ENCODE measurements at places on chromosomes 5 and 9.

- peak; percentile 27 for DNase-seq
Measured at GRCh38 chr9:133823189-133824105, 85.3 kb upstream of the SARDH start.

GRCh38 chr5:115673596-115673995 lies 47.8 kb upstream of the TMED7 start:
- no peak for DNase-seq

DNA sequence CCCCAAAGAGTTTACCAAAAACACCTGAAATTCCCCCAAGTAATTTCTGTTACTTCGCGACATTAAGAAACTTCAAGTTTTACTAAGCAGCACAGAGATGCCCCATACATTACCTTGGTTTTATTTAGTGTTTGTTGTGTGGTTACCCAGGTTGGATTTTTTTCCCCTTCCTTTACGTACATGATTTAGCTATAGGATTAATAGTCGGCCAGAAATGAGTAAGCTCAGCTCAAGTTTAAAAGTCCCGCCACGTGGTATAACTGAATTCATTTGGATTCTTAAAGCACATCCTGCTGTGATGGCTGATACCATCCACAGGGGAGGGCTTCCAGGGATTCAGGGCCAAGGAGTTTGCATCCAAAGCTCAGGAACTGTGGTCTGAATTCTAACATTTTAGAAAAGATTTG lies 75.9 kb downstream of the DAP start:
- peak; percentile 74 for DNase-seq

GRCh38 chr5:143560378-143560777 lies 156.9 kb upstream of the NR3C1 start:
- no peak for DNase-seq

GRCh38 chr9:13013991-13014883 lies 239.4 kb downstream of the LURAP1L start:
- DNase-seq = no peak

- DNase-seq = no peak
Measured at GRCh38 chr9:79080536-79080935, 491.2 kb upstream of the TLE4 start.

GRCh38 chr9:9099646-9100045 lies 1300.1 kb upstream of the DMAC1 start:
- no peak for DNase-seq

- DNase-seq = no peak
Measured at GRCh38 chr5:17839848-17840247, 205.6 kb downstream of the TAF11L14 start.

- DNase-seq = no peak
Measured at GRCh38 chr9:134046894-134047681, 20.7 kb downstream of the BRD3 start.

GRCh38 chr5:97162045-97162444 lies 19.6 kb upstream of the LIX1 start:
- no peak for DNase-seq

DNA sequence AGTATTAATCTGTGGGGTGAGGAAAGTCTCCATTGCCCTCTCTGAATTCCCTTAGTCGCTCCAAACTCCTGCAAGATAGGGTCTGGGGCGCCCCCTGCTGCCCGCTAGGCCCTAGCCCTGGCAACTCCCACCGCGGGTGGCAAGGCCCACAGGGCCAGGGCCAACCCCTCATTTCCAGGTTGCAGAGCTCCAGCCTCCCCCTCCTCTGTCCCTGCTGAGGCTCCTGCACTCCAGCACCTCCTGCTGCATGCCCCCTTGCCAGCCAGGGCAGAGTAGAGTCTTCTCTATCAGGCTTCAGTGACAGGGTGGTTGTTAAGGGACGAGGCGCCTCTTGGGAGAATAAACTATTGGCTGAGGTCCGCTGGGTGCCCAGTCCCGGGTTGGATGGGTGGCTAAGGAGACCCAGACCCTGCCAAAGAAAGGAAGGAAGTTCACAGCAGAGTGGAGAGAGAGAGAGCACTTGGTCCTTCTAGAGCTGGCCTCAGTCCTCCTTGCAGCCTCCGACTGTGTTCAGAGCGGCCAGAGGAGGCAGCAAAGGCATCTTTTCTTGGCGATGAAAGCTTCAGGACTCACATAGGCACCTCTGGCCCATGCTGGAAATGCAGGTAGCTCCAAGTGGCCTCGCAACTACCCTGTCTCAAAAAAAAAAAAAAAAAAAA lies 45.6 kb downstream of the SAR1B start:
- DNase-seq = peak; percentile 70

- no peak for DNase-seq
Measured at GRCh38 chr5:96919754-96920197, 16.1 kb upstream of the LNPEP start.

GRCh38 chr5:131258733-131259132 lies 5.1 kb upstream of the CDC42SE2 start:
- no peak for DNase-seq

- no peak for DNase-seq
Measured at GRCh38 chr5:12277504-12278192, 373.4 kb upstream of the CTNND2 start.

DNA sequence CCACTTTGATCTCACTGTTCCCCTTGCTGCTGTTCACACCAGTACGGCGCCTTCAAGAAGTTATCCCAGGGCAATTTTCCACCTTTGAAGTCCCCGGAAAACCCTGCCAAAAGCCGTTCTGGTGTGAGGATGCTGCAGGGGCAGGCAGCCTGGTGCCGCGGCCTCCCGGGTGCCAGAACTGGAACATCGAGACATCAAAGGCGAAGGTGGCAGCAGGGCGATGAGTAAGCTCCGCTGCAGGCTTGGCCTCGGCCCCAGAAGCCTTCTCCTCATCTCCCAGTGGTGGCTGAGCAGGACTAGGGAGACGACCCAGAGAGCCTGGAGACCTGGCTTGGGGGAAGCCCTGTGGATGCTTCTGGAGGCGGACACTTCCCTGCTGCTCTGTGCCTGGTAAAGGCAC lies 115.3 kb upstream of the MSX2 start:
- no peak for DNase-seq

DNA sequence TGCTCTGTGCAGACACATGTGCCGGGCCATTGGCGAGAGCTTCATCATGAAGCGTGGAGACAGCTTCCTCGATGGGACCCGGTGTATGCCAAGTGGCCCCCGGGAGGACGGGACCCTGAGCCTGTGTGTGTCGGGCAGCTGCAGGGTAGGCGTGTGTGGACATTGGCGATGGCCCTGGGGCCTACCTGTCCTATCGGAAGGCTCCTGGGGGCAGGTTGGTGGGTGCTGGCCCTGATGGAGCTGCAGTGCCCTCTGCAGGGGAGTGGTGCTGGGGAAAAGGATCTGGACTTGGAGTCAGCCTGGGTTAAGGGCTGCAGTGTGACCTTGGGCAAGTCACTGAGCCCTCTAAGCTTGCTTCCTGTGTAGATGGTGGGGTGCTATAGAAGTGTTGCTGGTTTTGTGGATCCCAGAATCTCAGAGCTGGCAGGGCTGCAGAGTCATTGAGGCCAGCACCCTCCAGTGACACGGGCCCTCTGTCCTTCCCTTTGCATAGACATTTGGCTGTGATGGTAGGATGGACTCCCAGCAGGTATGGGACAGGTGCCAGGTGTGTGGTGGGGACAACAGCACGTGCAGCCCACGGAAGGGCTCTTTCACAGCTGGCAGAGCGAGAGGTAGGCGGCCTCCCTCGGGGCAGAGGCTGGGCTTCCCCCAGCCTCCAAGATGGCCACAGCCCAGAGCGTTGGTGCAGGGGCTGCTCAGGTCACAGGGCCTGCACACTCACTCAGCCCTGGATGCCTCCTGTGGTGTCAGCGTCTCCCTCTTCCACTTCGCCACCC lies 15.8 kb downstream of the ADAMTS13 start:
- no peak for DNase-seq

DNA sequence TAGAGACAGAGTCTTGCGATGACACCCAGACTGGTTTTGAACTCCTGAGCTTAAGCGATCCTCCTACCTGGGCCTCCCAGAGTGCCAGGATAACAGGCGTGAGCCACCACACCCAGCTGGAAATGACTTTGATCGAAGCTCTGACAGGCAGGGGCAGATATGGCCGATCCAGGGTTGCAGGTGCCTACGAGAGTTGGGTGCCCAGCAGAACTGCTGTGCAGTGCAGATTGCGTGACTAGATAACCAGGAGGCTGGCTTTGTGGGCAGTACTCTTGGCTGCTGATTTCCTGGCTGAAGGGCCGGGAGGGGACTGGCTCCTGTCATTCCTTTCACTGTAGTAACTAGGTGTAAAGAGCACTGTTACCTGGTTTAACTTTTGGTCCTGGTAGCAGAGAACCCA lies 11.8 kb downstream of the TBC1D13 start:
- no peak for DNase-seq

DNA sequence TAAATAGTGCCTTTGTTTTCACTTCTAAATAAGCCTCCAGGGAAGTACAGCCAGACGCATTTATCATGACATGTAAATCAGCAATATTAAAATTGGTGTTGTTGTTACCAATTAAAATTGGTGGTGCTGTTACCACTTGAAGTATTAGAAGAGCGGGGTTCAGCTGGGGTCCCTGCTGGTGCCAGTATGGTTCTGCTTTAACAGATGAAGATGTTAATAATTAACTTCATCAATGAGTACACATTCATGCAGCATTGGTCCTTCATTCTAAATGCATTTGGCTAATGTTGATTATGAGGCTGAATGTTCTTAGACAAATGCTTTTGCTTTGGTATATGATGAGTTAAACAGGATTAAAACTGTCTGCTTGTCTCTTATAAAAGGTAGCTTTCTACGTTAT lies 67.6 kb upstream of the TMC1 start:
- no peak for DNase-seq

DNA sequence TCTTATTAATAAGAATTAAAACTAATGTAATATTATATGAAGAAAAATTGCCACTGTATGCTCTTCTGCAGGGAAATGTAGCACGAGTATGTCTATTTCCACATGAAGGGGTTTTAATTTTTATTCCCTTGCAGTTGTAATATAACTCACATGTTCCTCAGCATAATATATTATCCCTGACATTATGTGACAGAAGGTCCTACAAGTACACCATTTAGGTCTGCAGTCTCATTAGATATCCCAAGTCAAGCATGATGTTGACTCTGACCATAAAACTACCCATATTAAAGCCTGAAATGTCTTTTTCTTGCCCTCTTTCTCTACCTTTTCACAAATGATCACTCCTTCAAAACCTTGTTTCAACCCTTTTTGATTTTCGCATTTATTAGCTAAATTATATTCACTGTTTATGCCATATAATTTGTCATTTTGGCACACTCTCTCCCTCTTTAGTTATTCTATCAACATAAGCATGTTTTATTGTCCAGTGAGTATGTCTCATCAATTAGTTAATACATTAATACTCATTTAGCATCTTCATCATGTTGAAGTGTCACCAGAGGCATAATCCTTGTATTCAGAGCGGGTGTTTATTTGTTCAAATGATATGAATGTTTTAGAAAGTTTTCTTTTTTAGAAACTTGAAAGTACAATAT lies 532.8 kb downstream of the MAT2B start:
- no peak for DNase-seq

DNA sequence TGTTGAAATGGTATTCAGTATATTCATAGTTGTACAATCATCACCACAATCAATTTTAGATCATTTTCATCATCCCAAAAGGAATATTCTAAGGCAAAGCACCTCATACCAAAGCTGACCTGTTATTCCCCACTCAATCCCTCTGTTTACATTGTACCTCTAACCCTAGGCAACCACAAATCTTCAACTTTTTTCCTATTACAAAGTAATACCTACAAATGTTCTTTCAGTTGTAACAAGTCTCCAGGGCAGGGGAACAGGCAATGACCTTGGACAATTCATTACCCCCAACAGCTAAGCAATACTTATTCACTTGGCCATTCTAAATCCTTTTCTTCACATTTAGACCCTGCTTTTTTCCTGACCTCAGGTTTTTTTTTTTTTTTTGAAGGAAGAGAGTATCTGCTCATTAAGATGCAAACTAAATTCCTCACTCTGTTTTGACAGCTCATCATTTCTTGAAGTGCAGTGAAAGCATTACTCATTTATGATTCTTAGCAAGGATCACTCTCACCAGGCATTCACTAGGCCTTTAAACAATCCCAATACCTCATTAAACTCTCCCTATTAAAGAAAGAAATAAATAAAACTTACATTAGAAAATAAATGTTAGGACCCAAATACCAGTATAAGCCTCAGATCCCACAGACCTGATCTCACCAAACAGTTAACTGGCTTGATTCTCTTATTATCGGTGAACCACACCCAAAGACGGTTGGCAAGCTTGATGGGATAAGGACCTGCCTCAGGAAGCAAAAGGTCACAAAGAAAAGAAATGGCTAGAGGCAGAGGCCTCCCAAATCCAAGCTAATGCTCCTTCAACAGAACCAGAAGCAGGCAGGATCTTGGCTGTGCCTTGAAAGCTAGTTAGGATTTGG lies 15.3 kb downstream of the MTMR12 start:
- no peak for DNase-seq

- DNase-seq = no peak
Measured at GRCh38 chr9:70679845-70680244, 265.4 kb upstream of the KLF9 start.

DNA sequence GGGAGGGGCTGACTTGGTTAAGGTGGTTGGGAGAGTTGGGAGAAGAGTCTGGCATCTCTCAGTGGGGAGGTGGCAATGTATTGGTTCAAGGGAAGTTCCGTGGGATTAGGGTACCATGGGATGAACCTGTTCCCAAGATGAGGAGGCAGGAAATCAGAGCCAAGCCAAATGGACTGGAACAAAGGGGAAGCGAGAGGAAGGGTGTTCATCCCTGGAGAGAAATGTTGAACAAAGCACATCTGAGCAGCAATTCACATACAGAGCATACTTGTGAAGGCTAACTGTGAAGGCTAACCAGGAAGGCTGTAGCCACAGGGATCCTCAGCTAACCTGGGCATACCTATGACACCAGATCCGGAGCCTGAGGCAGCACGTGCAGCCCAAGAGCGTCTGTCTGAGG lies 214.0 kb downstream of the MCTP1 start:
- no peak for DNase-seq

- no peak for DNase-seq
Measured at GRCh38 chr9:72882117-72882775, 70.6 kb downstream of the ALDH1A1 start.

DNA sequence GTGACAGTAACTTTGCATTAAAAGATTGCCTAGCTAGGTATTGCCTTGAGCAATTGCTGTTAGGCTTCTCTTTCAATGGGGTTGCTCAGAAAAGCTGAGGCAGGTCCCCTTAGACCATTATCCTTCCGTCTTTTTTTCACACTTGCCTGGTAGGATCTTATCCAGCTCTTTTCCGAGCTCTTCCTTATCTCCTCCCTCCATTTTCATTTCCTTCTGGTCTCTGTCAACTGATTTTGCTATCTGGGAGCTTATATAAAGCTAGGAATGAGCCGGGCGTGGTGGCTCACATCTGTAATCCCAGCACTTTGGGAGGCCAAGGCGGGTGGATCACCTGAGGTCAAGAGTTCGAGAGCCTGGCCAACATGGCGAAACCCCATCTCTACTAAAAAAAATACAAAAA lies 6.6 kb upstream of the HMGCR start:
- DNase-seq = no peak

GRCh38 chr9:128419061-128419925 lies 1.4 kb upstream of the CERCAM start:
- DNase-seq = no peak

Data from GM12864 (cell line).